Foreskin fibroblast (primary cell): ENCODE measurements at places on chromosomes 3 and 15.

GRCh38 chr3:155853214-155854140, 750 bp downstream of the SLC33A1 start:
- DNase-seq = no peak

- DNase-seq = no peak
Observed at GRCh38 chr3:188084752-188085583, 69.0 kb upstream of the LPP start.

DNA sequence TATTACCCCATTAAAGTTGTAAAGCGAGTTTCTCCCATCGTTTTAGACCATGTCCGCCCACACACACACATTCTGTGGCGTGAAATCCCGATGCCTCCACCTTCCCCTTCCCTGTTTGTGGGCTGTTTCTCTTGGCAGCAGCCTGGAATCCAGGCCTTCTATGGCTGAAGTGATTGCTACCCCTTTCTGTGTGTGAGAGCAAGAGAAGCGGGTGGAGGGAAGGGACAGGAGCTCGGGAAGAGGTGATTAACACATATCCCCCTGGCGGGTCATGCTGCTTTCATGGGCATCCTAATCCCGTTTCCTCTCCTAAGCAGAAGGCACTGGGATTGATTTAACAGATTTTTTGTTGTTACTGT, 283.8 kb upstream of the RGMA start:
- DNase-seq = no peak

GRCh38 chr3:179658606-179659005, 5.8 kb downstream of the USP13 start:
- no peak for DNase-seq
